ENCODE measurements at places on chromosomes 6 and 20.

DNA sequence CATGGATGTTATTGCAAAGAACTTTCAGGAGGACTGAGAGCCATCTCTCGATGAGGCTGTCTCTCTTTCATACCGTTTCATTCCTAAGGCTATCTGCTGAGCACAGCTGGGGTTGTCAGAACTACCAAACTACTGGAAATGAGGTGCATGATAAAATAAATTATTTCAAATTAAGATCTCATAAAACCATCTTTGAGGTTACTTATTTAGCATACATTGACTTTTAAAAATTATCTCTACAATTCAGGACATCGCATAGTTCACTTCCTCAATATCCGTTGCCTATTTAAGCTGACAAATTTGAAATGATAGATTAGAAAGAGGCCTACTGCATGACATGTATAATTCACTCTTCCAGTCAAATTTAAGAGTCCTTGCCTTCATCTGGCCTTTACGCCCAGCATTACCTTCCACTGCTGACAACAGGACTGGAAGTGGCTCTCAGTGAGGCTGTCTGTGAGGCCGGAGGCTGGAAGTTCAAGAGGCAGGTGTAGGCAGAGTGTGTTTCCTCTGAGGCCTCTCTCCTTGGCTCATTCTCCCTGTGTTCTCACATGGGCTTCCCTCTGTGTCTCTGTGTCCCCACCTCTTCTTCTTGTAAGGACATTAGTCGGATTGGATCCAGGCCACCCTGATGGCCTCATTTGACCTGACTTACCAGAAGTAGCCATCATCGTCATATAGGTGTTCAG lies 12.8 kb upstream of the DUSP22 start:
- no peak for DNase-seq

DNA sequence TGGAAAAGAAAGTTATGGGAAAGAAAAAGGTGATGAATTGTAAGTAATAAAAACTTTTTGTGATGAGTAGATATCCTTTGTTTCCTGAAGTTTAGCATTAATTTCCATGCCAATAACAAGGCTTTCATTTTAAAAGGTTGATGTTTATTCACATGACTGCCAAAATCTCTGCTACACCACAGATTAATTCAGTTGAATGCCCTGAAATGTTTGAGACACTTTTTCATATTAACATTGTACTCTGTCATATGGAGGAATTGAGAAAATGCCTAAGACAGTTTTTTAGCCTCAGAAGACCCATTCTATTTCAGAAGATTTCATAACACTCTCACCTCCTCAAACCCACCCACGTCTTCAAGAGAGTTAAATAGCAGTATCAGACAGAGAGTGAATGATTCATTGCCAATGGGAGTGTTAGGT lies 115.5 kb downstream of the ADGRG6 start:
- DNase-seq: no peak

DNA sequence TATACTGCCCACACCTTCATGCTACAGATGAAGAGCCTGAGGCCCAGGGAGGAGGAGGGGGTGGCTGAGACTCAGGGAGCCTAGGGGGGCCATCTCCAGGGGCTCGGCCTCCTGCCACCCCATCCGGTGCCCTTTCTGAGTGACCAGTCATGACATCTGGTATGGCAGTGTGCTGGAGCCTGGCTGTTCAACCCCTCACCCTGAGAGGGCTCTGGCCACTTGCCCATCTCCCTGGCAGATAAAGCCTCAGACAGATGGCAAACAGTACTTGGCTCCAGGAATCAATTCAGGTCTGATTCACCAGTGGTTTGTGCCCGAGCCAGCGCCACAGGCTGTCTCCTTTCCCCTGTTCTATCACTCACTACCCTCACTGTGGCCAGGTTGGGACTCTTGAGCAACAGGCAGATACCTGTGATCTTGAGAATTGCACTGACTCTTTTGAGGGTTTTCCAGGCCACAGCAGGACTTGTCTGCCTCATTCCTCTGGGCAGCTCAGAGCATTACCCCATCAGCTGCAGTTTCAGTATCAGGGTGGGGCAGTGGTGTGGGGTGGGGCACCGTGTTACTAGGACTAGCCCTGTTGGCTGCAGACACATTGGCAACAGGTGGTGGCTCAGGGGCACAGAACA lies 22.8 kb downstream of the SRSF3 start:
- no peak for DNase-seq

GRCh38 chr20:47349365-47350180 lies 6.9 kb downstream of the ZMYND8 start:
- no peak for DNase-seq

DNA sequence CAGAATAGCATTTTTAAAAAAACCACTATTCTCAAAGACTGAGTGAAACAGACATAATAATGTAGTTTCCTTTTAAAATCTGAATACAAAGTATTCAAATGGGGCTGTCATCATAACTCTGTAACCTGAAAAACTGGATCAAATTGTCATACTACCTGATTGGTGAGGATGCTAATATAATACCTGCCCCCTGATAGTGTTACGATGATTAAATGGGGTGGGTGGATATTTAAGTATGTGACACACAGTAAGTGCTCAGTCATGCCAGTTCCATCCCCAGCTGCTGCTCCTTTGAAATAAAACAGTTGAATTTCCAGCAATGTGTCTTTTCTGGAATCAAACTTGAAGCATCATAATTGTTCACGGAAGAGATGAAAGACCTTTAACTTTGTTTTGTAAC lies 8.9 kb downstream of the HTR1B start:
- no peak for DNase-seq

- no peak for DNase-seq
These were observed 17.7 kb downstream of the GPX6 start for GRCh38 chr6:28497893-28498292.

DNA sequence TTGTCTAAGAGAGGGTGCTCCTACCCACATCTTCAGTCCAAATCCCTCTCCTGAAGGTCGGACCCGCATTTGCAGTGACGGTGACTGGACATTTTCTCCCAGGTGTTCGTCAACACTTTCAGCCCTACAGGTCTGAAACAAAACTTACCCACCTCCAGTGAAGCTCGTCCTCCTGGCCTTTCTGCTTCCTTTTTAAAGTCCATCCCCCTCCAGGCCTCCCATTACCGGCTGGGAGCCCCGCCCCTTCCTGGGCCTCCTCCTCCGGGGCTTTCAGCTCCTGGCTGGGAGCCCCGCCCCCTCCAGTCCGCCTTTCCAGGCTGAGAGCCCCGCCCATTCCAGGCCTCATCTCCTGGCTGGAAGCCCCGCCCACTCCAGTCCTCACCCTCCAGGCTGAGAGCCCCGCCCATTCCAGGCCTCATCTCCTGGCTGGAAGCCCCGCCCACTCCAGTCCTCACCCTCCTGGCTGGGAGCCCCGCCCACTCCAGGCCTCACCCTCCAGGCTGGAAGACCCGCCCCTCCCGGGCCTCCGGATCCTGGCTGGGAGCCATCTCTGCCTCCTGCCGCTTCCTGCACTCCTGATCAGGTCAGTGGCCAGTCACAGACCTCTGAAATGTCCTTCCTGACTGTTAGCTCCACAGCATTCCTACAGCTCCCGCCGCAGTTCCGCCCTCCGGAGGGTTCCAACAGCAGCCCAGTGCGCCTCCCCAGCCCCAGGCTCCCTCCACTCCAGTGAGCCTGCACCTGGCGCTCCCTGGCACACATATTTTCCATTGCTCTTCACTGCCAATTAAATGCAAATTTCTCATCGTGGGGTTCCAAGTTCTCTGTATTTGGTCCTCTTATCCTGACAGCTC lies 98.5 kb downstream of the LY86 start:
- no peak for DNase-seq

DNA sequence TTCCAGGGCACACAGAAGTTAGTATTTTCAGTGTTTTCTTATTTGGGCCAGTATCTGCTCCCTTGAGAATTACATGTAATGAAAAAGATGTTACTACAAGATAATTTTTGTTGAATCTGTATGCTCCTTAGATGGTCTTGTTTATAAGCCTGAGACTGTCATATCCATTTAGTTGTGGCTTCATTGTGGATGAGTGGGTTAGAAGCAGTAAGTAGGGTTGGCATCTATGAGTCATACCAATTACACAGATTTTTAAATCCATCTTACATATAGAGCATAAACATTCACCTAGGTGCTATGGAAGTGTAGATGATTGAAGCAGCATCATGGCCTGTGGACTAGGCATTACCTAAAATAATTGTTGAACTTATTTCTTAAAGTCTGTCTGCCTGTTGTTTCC lies 13.5 kb upstream of the BAG2 start:
- DNase-seq: no peak

DNA sequence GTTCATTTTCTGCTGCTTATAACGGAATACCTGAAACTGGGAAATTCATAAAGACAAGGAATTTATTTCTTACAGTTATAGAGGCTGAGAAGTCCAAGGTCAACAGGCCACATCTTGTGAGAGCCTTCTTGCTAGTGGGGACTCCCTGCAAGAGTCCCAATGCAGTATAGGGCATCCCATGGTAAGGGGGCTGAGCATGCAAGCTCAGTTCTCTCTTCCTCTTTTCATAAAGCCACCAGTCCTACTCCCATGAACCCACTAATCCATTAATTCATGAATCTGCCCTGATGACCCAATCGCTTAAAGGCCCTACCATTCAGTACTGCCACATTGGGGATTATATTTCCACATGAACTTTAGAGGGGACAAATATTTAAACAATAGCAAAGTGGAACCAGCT lies 26.5 kb downstream of the CYB5R4 start:
- DNase-seq: no peak

GRCh38 chr6:28789553-28790083 lies 134.2 kb downstream of the TRIM27 start:
- DNase-seq: no peak

DNA sequence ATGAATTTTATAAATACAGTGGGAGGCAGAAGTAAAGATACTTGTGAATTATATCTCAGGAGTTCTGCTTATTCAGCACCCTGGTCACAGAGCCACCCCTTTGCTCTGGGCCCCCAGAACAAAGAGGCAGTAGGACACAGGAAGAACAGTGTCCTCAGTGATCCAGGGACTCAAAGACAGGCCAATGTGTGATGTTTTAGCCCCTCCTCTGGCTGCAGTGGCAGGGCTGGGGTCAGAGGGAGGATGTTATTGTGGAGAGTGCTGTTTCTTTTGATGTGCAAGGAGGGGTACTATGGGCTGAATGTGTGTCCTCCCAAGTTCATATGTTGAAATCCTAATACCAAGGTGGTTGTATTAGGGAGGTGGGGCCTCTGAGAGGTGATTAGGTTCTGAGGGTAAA lies 74.1 kb upstream of the MAP3K7 start:
- no peak for DNase-seq

GRCh38 chr6:158839796-158840195 lies 20.6 kb upstream of the EZR start:
- no peak for DNase-seq

GRCh38 chr6:166724576-166724975 lies 97.5 kb upstream of the RPS6KA2 start:
- no peak for DNase-seq

DNA sequence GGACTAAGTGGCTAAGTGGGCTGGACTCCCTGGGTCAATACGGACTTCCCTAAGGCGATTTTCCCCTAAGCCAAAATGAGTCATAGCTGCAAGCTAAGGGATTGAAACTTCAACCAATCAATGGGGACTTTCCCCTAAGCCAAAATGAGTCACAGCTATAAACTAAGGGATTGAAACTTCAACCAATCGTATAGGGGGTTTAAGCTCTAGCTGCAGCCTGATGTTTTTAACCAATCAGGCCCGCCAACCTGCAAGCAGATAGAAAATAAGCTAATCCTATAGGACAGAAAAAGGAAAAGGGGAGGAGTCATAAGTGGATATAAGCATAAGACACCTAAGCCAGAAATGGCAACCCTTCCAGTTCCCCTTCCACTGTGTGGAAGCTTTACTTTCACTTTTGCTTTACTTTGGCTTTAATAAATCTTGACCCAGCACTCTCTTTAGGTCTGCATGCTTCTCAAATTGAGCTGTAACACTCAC lies 655.0 kb upstream of the HS3ST5 start:
- no peak for DNase-seq

- no peak for DNase-seq
These were observed 136.1 kb downstream of the TFAP2A start for GRCh38 chr6:10278746-10279145.

- DNase-seq: no peak
These were observed 5.4 kb upstream of the FBXO30 start for GRCh38 chr6:145819994-145820393.

DNA sequence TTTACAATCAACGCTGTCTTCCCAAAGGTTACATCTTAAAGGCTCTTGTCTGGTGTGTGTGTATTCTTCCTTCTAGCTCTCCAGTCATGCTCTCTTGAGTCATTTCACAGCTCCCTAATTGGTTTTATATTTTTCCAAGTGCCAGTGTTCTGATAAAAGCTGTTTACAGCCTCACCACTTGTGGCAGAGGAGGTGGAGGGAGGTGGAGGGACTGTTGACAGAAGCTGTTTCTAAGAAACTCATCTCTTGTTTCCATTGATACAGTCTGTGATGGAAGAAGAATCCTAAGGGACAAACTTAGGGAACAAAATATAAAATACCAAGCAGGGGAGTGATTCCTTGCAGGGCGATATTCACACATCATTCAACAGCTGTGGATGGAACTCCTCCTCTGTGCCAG lies 64.0 kb downstream of the QRSL1 start:
- no peak for DNase-seq

GRCh38 chr6:83592770-83593394 lies 80.5 kb downstream of the PRSS35 start:
- DNase-seq: no peak

DNA sequence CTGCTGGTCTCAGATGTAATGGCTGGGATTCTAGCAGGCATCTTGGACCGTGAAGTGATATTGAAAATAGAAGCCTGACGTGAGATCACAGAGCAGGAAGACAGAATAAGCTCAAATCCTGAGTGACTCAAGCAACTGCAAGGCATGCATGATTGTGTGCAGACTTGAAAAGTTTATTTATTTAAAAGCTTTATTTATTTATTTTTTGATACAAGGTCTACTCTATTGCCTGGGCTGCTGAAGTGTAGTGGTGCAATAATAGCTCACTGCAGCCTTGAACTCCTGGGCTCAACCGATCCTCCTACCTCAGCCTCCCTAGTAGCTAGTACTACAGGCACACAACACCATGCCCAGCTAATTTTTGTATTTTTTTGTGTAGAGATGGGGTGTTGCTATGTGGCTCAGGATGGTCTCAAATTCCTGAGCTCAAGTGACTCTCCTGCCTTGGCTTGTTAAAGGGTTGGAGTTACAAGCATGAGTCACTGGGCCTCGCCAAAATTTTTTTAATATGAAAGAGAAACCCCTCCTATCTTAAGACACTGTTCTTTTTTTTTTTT lies 40.1 kb upstream of the RNF144B start:
- no peak for DNase-seq

DNA sequence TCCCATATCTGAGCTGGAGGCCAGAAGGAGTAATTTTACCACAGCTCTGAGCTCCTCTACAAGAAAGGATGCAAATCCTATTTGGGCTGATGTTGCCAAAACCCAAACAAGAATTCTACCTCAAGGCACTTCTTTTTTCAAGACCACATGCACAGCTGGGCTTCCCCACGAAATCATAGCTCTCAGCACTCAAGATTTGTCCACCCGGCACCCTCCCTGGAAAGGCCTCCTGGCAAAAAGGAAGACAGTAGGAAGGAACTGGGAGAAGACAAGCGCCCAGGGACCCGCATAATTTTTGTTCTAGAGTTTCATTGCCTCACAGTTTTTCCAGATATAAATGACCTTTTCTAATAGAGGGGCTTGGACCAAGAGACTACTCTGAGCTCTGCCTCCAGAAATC lies 90.5 kb downstream of the BANF2 start:
- DNase-seq: no peak

- no peak for DNase-seq
These were observed 378 bp upstream of the LAMA2 start for GRCh38 chr6:128882560-128882959.

- no peak for DNase-seq
These were observed 319.8 kb downstream of the FRK start for GRCh38 chr6:115740907-115741306.
